Non-pigmented ciliary epithelial cell (primary cell): ENCODE measurements at places on chromosomes 5 and 9.
A peak's percentile ranks its signal among the peaks of the same experiment; 100 is the strongest.

DNA sequence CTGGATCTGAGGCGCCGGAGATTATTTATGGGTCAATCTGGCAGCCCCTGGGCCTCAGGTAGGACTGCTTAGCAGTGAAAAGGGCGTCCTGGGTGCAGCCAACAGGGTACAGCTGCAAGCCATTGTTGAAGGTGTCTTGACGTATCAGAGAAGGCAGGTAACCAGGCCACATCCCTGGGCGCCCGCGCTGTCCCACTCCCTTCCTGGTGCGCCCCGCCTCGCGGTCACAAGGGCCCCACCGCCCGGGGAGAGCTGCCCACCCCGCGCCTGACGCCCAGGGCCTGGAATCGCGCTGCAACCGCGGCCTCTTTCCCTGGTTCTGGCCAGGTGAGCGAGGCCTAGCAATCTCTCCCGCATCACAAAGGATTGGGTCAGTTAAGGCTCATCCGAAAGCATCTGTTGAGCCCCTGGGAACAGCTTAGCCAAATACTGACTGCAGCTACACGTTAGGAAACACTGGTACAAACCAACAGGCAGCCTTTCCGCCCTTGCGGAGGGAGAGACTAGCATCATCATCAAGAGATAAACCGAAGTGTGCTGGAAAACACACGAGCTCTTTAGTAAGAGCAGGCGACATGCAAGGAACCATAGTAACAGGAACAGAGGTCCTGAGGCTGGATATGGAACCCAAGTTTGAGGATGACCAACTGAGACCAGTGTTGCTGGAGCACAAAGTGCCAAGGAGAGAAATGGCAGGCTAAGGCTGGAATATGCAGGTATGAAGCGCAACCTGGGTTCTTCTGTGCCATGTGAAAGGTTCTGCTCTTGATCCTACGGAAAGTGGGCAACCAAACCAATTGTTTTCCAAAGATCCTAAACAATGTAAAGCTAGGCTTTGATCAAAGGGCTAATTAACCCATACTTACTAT is 3.6 kb downstream of the RPS23 start:
- no peak for DNase-seq

- DNase-seq, result no peak
Measured at GRCh38 chr5:91272858-91273257, 110.3 kb downstream of the ARRDC3 start.

DNA sequence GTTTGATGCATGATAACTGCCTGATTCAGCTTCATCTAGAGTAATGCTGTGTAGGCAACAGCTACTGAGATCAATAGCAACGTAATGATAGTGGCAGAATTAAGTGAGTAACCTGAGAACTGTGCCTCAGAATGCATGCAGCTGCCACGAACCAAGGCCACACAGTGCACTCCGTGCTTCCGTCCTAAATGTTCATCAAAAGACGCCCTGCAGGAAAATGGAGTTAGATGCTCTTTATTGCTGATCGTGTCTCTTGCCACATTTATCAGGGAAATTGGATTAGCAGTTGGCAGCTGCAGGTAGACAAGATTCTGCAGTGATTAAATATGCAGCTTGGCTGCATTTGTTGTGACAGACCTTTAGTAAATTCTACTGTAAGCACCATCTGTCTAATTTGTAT is 107.7 kb upstream of the TLX3 start:
- DNase-seq, result no peak

DNA sequence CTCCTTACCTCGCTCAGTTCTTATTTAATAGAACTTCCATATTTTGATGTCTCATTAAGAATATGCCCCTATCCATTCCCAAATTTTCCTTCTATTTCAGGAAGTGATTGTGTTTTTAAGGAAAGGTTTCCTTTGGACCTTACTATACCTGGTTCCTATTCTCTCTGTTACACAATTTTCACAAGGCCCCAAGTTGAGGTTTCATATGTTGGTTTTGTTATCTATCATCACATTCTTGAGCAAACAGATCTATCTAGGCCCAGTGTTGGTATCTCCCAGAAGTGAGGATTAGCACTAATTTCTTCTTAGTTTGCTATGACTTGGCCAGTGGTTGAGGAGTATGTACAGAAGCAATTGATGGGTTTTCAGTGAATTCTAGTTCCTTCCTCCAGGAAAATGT is 41.5 kb downstream of the ALG2 start:
- no peak for DNase-seq

- no peak for DNase-seq
Measured at GRCh38 chr5:9269014-9269413, 276.9 kb downstream of the SEMA5A start.

DNA sequence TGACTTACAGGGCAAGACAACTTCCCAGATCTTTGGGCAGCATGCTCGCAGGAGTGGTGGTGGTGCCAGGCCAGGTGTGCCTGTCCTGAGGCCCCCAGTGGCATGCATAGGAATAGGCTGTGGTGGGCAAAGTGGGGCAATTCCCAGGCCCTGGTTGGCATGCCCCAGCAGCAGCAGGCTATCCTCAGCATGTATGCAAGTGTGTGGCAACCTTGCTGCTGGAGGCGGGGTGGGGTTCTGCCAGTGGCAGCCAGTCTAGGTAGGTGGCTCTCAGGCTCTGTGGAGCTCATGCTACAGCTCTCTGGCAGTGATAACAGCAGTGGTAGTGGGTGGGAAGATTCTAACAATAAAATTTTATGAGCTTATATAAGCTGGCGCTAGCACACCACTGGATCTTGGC is 27.7 kb upstream of the C6 start:
- DNase-seq, result no peak

GRCh38 chr9:117093891-117094844 is 320.7 kb downstream of the ASTN2 start:
- peak; percentile 14 for DNase-seq

DNA sequence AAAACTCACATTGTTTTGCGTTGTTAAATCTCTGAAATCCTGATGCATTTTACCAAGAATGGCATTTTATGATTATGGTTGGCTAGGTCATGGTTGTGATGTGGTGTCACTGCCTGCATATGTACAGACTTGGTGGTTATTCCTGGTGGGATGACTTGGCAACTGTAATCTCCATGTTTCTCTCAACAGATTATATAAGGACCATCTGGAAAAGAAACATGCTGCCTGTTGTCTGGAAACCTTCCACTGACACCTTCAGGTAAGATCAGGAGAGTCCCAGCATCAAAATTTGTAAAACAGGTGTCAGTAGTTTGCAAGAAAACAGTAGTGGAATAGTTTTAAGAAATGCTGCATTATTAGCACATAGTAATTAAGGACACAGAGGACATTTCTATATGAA is 3.0 kb upstream of the ACER2 start:
- no peak for DNase-seq

DNA sequence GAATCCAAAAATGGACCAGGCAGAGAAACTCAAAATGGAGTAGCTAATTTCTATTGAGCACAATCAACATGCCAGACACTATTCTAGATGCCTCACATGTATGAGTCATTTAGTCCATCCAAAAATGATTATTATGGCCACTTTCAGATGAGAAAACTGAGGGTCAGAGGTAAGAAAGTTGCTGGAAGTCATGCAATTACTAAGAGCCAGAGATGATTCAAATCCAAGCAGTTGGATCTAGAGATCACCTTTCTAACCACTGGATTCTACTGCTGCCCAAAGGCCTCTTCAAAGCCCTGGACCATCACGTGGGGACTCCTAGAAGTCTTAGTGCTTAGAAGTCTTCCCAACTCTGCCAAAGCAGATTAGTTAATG is 51.8 kb upstream of the HMHB1 start:
- DNase-seq, result no peak

DNA sequence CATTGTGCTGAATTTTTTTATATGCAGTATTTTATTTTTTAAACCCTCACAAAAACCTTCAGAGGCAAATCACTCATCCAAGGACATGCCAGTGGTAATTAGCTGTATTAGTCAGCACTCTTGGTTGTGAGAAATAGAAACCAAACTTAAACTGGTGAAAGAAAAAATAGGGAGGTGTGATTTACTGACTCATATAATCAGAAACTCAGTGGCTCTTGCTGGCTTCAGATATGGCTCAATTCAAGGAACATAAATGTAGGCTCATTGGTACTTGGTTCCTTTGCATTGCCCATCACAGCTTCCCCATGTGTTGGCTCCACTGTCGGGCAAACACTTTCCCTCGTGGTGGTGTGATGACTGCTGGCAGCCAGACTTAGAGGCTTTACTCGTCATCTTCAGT is 497.2 kb downstream of the MAT2B start:
- DNase-seq, result peak; percentile 6

DNA sequence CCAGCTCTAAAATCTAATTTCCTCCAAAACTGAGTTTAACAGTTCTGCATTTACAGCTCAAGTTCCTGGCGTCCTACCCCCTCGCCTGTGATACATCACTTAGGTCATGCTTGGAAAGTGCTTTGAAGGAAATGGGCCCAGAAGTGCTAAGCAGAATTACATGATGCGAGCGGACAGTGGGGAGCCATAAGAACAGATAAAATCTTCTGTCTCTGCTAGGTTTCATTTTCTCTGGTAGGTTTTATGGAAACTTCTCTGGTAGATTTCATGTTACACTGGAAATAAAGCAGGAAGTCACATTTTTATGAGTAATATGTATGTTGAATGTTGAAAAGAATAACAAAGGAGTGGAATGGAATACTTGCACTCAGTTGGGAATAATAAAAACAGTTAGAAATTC is 138.3 kb downstream of the ZDHHC21 start:
- DNase-seq, result no peak

DNA sequence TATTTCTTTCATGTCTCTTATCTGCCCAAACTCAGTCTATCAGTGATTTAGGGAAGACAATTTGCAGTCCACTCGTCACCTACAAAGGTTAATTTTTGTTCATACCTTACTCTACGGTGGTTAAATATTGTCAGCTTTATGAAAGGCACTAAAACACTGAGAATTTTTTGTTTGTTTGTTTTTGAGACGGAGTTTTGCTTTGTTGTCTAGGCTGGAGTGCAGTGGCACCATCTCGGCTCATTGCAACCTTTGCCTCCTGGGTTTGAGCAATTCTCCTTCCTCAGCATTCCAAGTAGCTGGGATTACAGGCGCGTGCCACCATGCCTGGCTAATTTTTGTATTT is 26.4 kb upstream of the TXN start:
- DNase-seq, result no peak

- no peak for DNase-seq
Measured at GRCh38 chr5:174312641-174313040, 267.1 kb downstream of the NSG2 start.

- no peak for DNase-seq
Measured at GRCh38 chr9:4489919-4490704, at the start of gene SLC1A1. Gene SLC1A1, plus strand, starts transcription at chr9:4490468. Its CDS starts 212 bp downstream, at chr9:4490680.

GRCh38 chr5:102589661-102590060 is 90.9 kb upstream of the SLCO6A1 start:
- no peak for DNase-seq

- no peak for DNase-seq
Measured at GRCh38 chr5:142998316-142999020, 228.3 kb downstream of the ARHGAP26 start.

DNA sequence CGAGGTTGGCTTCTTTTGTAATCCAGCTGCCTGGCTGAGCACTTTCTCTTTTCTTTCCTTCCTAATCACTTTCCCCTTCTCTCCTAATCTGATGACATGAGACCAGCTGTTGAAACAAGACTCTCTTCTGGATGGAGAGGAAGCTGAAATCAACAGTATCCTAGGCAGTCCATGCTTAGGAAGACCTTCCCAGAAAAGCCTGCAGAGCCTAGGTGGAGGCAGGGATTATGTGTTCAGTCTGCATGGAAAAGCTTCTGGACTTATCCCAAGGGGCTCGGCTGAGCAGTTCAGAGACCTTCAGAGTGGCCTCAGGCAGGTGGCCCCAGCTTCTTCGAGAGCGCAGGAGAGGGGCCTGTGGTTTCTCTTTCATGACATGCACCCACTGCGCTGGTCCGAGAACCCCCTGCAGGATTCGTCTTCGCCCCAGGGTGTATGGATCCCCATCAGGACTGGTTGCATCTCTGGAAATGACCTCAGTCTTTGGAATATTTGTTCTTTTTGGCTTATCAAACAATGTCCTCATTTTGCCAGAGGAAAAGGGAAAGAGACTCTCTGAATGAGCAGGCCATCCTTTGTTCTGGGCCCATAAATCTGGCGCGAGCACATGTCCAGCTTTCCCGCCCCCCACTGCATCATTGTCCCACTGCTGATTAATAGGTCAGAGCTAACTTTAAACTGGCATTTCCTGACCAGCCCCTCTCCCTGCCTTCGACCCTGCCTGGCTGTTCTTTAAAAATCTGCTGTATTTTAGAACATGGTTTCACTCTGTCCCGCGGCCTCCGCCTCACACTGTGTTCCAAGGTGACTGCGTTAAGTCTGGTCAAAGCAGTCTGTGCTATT is 177.9 kb upstream of the KLF4 start:
- DNase-seq, result no peak

GRCh38 chr9:104911032-104911607 is 16.8 kb downstream of the ABCA1 start:
- DNase-seq, result no peak

- DNase-seq, result no peak
Measured at GRCh38 chr5:55483885-55484284, 50.9 kb downstream of the PLPP1 start.

DNA sequence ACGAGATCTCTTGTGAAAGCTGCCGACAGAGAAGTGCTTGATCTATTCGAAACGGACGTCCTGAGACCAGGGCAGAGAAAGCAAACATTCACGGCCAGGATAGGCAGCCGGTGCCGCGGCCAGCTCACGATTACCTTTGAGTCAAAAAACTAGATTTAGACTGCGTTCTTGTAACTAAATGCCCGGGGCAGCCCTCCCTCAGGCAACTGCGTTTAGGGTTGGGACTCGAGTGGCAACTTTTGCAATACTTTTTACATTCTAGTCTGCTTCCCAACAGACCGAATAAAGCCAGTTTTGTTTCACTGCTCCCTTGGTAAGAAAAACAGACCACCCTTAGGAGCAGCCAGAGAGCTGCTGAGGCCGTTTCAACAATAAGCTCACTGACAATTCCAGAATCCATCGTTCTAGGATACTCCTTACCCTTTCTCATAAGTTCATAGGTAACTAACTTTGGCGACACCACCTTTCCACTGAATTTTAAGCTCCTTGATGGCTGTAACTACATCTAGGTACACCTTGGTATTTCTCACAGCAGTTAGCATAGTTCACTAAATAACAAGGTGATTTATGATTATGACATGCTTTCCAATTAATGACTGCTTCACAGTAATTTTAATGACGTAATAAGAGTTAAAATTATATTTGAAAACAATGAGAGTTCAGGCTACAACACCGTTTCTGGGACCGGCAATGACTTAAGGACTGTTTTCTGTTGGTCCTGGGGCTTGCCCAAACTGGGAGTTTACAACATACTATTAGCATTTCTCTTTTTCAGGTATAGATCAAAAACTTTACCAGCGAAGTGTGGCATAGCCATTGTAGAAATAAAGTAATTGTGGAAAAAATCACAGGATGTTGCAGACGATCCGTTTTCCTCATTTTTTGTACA is 899 bp upstream of the RAPGEF6 start:
- no peak for DNase-seq
